Myocyte (in vitro differentiated cells): ENCODE measurements at places on chromosomes 12 and 14. TPM values are rescaled to one million over a fixed set of nuclear protein-coding genes. Genes with fewer than 3 reads are reported as not detected.

The INHBC gene
- total RNA-seq, result not detected in 2 replicates

The CABP1 gene
- total RNA-seq, result not detected in 2 replicates

The AGAP2 gene
- total RNA-seq, result 9.8 and 30.2 TPM in 2 replicates

The EIF2S3B gene
- 0.62 and 0.83 TPM in 2 replicates for total RNA-seq

The TPPP2 gene
- not detected in 2 replicates for total RNA-seq

The FIGNL2 gene
- total RNA-seq, result 0.11 and 0.36 TPM in 2 replicates

The EXOC3L4 gene
- total RNA-seq, result 58.9 and 99.9 TPM in 2 replicates

The PZP gene
- total RNA-seq, result not detected in 2 replicates

The CLEC14A gene
- total RNA-seq, result 0.08 and 0.10 TPM in 2 replicates

The NKX2-1 gene
- total RNA-seq, result not detected in 2 replicates

- DNase-seq, result no peak
Measured at GRCh38 chr14:99792210-99792535, 1.0 kb upstream of the EML1 start.

- no peak for DNase-seq
Measured at GRCh38 chr12:95443459-95443858, 30.5 kb upstream of the METAP2 start.

- peak; percentile 6 for DNase-seq
Measured at GRCh38 chr12:68665016-68665569, 21.7 kb upstream of the NUP107 start.

DNA sequence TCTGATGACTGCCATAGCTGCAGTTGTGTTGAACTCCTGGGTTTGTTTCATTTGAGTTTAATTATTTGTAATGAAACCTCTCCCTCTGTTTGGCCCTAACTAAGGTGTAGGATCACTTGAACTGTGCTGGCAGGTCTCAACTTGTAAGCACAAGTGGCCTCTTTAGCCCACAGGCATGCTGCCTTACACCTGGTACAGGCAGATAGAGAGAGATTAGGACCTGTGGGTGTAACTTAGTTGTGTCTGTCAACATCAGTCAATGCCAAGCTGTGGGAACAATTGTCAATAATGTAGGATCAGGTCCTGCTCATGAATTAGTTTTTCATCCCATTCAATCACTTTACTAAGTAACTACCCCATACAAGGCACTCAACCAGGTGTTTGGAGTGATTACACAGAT, 263.0 kb upstream of the G2E3 start:
- no peak for DNase-seq

DNA sequence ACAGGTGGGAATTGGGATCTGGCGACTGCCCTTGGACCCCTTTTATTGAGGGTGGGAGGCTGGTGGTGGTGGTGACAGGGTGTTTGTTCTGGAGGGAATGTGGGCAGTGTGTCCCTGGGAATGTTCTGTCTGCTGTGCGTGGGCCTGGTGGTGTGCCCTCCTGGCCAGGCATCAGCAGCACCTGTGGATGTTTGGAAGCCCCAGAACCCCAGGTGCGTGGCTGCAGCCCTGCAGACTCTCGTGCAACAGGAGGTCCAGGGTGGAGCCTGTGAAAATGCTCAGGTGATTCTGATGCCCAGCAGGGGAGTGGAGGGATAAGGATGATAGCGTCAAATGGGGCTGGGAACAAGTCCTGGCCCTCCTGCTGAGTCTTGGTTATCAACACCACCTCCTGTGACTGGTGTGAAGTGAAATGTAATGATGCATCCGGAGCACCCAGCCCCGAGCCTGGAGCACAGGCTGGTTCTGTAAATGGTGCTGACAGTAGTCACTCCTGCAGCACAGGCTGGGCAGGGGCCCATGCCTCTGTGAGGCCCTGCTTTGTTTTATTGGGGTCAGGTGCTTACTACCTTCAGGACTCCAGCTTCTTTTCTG, 176.6 kb downstream of the TSPAN9 start:
- DNase-seq, result no peak

DNA sequence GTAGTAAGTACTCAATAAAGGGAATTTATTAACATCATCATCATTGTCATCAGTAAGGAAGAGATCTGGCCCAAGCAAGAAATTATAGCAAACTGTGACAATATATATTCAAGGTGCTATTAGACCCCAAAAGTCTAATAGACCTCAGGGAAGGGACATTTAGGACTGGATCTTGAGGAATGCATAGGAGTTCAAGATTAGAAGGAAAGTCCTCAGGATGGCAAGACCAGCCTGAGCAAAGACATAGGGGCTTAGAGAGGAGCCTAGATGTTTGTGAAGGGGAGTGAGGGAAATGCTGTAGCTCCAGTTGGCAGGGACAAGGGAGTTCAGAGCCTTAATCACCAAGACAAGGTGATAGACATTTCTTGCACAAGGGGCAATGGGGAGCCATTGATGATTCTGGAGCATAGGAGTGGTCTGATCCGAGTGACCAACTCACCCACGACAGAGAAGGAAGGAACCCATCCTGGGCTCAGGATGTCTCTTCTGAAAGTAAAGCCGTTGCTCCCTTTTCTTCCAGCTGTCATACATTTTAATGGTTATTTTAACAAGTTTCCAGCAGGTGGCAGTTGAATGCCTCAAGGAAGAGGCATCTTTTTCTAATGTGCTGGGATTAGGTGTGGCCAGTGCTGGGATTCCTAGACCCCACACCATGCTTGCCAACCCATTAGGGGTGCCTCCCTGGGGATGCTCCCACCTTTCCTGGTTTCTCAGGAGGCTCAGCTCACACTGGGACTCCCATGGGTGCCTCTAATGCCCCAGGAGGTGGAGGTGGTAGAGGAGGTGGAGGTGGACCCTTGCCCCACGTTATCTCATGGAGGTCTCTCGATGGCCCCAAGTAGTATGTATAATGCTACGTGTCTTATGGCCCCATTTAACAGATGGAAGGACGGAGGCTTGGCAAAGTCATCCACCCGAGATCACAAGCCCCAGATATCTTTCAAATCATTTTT, 37.8 kb downstream of the PHETA1 start:
- peak; percentile 73 for DNase-seq

- DNase-seq, result peak; percentile 68
Measured at GRCh38 chr14:68947802-68948201, 31.3 kb downstream of the ACTN1 start.
